CD4-positive, alpha-beta T cell treated with Interleukin-17A for 4 hours (primary cell): ENCODE measurements at places on chromosomes 2 and 18.

DNA sequence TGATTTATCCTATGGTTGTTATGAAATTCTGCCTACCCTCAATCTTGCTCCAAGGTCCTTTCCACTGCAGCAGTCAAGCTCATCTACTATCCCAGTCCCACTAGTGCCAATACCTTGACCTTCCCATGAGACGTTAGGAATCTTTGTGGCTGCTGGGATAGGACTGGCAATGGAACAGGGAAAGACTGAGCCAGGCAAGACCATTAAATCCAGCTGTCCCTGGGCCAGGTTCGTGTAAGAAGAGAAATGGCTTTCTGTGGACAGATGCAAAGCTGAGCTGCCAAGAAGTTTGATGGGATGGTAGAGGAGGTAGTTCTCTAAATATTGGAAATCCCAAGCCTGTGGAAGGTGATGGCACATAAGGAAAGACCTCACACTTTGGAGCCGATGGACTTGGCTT lies 50.1 kb upstream of the TMEM17 start:
- DNase-seq = no peak

- DNase-seq = no peak
Measured at GRCh38 chr2:219544567-219544966, 739 bp downstream of the TMEM198 start.

GRCh38 chr18:46061387-46061786 lies 10.7 kb downstream of the PSTPIP2 start:
- DNase-seq = no peak

DNA sequence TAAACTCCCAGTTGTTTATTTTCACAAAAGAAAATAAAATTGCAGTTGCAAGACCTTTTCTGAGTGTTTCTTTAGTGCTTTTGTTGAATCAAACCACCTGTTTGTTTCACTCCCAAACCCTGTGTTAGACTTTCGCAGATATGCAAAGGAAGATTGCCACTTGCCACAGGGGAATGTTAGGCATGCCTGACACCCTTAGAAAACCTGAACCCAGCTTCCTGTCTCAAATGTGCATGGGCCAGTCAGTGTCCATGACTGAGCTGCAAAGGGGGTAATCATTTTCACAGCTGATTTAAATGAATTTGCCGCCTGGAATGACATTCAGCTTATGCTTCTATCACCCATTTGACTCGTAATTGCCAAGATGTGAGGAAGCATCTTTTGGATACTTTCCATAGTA lies 17.5 kb downstream of the TGOLN2 start:
- no peak for DNase-seq

GRCh38 chr2:37776487-37776886 lies 105.0 kb upstream of the CDC42EP3 start:
- DNase-seq = no peak

DNA sequence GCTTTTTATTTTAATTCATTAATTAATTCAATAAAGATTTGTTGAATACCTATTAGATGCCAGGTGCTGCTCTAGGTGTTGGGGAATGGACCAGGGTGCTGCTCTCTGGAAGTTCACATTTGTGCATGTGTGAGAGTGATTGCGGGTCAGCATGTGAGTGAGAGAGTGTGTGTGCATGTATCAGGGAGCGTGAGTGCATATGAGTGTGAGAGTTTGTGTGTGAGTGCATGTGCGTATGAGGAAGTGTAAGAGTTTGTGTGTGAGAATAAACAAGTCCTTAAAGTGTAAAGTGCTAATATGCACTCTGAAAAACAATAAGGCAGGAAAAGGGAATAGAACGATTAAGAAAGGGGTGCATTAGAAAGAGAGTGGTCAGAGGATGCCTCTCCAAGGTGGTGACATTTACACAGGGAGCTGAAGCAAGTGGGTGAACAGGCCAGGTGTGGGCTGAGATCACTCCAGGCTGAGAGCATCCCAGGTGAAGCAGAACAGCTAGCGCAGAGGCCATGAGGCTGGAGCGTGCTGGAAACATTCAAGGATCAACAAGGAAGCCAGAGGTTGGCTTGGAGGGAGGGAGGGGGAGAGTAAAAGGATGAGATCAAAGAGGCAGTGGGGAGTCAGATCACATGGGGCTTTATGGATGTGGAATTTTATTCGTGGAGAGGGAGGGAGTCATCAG lies 50.5 kb upstream of the SLC1A4 start:
- no peak for DNase-seq

GRCh38 chr2:133838642-133839365 lies 270.5 kb upstream of the NCKAP5 start:
- DNase-seq = no peak

- no peak for DNase-seq
Measured at GRCh38 chr2:202022755-202023154, 10.9 kb upstream of the FZD7 start.

DNA sequence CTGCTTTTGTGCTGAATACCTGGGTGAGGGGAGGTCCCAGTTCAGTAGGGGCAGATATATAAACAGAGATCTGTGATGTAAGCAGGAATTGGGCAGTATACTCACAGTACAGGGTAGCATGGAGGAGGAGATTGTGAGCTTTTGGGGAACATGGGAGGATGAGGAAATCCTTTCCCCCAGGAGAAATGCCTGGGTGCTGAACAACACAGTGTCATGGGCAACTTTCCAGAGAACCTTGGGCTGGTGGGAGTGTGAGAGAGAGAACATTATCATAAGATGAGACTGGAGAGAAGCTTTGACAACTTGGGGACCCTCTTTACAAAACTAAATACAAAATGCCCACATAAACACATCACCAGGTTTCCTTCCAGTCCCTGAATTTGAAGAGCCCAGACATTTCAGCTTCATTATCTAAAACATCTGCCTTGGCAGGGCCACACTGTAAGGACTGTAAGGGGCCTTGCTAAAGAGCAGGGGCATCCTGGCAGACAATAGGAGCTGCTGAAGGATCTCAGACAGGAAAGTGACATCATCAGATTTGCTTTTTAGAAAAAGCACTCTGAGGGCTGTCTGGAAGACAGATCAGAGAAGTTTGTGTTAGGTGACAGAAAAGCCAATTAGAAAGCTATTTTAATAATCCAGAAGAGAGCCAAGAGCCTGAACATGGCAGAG lies 303.1 kb upstream of the FBXO11 start:
- no peak for DNase-seq

DNA sequence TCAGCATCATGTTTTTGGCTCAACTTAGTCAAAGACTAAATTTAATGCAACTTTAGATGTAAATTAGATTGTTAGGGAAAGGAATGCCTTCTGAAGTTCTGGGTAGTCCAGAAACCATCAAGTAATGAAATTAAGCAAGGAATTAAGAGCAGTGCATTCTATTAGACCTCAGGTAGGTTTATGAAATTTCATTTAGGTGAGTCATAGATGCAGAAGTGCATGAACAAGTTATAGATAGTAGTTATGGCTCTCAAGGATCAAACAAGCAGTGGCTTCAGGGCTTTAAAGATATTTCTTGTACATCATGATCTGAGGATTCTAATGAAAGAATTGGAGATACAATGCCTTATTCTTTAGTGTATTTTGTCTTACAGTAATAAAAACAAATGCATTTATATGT lies 25.4 kb upstream of the SPOPL start:
- DNase-seq = no peak
